ENCODE measurements at places on chromosomes 4 and X.

- DNase-seq: no peak
Observed at GRCh38 chrX:49309401-49309981, 6.0 kb downstream of the GAGE10 start.

GRCh38 chrX:49100704-49101628, 21.3 kb upstream of the WDR45 start:
- DNase-seq: peak; percentile 89

DNA sequence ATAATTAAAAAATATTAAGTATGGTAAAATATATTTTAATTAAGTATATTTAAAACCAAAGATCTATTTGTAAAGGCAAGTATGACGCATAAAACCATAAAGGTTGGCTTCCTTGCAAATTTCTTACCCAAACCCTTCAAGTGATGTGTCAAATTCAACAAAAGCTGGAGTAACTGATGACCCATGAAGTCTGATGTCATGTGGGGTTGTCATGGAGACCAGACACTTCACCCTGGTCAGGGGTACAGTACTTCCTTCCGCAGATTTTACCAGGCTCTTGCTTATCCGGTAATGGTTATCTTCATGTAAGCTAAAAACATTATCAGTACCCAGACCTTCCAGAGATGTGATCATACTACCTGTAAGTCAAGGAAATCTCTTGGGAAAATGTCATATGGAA, 170.1 kb downstream of the WDFY3 start:
- no peak for DNase-seq

GRCh38 chr4:5895287-5895686, 2.4 kb upstream of the CRMP1 start:
- no peak for DNase-seq

DNA sequence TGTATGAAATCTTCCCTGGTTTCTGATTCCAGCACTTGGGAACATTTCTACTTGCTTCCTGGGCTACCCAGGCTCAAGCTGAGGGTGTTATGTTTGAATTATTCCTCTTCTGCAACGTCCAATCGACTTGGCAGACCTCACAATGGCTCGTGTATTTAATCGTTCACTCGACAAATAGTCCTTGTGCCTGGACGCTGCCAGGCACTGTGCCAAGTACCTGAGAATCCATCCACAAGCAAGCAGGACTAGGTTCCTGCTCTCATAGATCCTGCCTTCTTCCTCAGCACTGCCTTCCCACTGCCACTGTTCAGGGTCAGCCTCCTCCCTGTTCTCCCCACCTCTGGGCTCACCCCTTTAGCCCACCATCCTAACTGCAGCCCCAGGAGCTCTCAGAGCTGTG, 113.3 kb downstream of the EFNB1 start:
- no peak for DNase-seq

DNA sequence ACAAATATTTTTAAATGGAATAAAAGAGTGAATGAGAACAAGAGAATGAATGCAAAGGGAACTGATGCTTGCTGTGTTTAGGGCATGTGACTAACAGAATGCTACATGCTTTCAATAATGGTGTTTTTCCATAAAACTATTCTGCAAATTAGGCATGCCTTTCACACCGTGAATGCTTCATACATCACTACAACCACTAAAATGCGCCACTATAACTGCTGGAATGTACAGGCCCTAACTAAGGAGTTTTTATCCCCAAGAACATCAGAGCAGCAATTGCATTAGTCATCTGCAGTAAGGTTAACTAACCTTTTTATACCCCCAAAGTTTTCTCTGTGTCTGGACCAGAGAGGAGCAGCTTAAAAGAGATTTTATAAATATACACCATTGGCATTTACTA, 190.4 kb downstream of the ARAP2 start:
- no peak for DNase-seq

GRCh38 chr4:119268466-119268865, 53.5 kb downstream of the FABP2 start:
- DNase-seq: no peak

- DNase-seq: no peak
Observed at GRCh38 chr4:110778521-110778920, 155.6 kb upstream of the PITX2 start.

GRCh38 chr4:181517491-181517890, 725.7 kb upstream of the TENM3 start:
- DNase-seq: no peak

DNA sequence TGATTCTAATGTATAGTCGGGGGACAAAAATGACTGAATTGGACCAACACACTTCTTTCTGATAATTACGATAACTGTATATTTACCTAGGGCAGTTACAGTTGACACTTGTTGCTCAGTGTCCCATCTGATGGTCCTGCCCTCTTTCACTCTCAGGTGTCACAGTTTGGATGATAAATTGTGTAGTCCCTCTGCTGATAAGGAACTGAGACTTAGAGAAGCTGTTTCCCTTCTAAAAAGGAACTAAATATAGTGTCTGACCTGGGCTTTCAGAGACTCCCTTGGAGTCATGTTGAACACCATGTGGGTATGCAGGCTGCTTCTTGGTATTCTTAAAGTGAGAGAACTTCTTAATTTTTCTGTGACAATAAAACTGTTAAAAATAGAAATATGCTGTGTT, 23.7 kb upstream of the PNPLA4 start:
- DNase-seq: no peak

DNA sequence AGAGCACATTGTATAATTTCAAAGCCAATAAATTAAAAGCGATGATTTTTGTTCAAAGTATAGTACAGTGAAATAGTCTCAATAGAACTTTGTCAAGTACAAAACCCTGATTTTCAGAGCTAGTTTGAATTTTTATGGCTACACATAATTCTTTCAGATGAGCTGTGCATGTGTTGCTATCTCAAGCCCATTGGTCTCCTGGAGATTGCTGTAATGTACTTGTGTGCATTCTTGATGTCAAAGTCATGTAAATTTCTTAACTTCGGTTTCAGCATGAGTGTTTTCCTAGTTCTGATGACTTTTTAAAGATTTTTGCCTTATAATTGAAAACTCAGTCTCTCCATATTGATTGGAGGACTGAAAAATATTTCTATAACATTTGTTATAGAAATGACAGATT, 200.8 kb downstream of the CEP135 start:
- no peak for DNase-seq

- no peak for DNase-seq
Observed at GRCh38 chr4:104491481-104492182, 3.1 kb downstream of the CXXC4 start.

DNA sequence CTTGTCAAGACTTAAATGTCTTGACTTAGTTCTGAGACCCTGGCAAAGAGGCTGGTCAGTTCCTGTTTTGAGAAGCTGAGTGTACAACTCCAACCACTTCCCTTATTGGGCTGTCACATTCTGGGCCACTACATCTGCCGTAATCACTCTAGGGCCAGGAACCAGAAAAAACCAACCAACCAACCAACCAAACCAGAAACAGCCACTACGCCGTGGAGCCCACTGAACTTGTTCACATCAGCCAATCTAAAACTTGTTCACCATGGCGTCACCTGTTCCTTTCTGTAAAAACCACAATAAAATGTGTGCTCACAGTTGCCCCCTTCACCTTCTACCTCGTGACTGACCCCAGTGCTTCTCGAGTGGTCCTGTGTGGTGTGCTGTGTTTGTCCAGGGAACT, 107.3 kb downstream of the JADE1 start:
- peak; percentile 1 for DNase-seq

All from CD4-positive, alpha-beta T cell treated with Interleukin-6 at 100 ng/mL for 8 hours (primary cell).